Activated CD4-positive, alpha-beta memory T cell treated with anti-CD3 and anti-CD28 coated beads, Interleukin-2, amount 10 ng/mL, durations not matched to agents 7 days and 5 days (primary cell): ENCODE measurements at places on chromosomes 7 and 10. TPM values are rescaled to one million over a fixed set of nuclear protein-coding genes. Genes with fewer than 3 reads are reported as not detected.

DNA sequence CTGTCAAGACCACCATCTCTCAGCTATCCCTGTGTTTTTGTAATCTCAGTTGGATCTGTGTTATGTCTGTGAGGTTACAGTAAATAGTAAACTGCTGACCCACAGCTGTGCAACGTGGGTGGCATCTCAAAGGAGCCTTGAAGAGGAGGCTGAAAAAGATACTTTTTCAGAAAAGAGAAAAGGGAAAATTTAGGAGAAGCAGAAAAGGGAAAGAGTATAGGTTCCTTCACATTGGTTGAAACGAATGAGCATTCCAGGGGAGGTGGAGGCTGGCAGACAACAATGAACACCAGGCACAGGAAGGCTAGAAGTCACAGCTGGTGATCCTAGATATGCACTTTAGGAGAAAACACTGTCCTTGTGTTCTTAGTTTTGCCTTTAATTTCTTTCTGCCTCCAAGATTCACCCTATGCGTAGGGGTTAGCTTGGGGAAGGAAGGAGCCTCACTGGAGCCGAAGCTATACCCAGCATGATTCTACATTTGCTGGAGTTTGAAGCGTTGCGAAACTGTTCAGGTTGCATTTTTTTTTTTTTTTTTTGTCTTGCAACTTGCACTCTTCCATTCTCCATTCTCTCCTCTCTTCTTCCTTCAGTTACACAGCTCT, 18.3 kb downstream of the CPED1 start:
- no peak for DNase-seq

- peak; percentile 63 for DNase-seq
Measured at GRCh38 chr7:151085691-151086620, at the start of gene AGAP3. TSS of gene AGAP3 (plus strand) at chr7:151086475. CDS start at chr7:151086742, 267 bp downstream.

DNA sequence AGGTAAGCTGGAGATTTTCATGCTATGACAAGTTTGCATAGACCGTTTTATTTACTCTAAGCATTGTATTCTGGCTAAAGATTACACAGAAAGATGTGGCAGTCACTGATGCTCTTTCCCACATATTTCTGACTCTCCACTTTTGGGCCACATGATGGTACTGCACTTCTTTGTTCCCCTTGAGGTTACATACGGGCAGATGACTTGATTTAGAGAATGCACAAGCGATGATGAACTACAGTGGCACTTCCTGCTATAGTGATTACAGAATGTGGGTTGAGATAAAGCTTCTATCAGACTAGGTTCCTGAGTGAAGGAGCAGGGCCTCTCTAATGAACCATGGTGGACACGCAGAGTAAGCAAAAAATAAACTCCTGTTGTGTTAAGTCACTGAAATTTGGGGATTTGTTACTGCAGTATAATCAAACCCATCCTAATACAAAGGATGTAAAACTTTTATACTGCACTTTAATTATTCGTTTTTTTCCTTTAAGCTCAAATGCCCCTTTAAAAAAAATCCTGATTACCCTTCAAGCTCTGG, 177.9 kb downstream of the TAX1BP1 start:
- DNase-seq: no peak

- DNase-seq: no peak
Measured at GRCh38 chr10:90424730-90425129, 433.1 kb downstream of the HTR7 start.

- DNase-seq: no peak
Measured at GRCh38 chr7:45077579-45077978, 11.2 kb downstream of the NACAD start.

DNA sequence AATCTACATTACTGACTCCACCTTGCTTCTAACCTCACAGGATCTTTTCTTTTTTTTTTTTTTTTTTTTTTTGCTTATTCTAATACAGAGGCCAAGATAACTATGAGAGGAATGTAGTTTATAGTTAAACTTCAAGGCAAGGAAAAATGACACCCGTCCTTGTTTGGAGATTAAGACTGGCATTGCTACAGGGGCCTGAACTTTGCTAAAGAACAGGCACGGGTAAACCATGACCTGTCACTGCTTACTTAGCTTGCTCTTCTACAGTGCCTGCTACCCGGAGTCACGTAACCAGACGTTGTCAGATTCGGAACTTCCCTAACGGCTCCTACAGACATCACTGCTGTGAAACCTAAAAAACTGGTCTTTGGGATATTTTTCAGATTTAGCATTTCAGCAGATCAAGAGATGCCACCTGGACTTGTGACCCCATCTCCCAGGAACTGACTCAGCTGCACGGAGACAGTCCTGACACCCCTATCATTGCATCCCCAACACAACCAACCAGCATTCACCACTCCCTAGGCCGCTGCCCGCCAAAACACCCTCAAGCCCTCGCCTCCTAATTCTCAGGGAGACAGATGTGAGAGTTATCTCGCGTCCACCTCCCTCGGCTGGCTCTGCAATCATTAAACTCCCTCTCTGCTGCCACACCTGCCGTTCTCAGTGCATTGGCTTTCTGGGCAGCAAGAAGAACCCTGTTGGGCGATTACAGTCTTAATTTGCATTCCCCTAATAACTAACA, 27.5 kb downstream of the MAD1L1 start:
- DNase-seq: no peak

- DNase-seq: no peak
Measured at GRCh38 chr10:79586933-79587332, 23.8 kb upstream of the SFTPA1 start.

DNA sequence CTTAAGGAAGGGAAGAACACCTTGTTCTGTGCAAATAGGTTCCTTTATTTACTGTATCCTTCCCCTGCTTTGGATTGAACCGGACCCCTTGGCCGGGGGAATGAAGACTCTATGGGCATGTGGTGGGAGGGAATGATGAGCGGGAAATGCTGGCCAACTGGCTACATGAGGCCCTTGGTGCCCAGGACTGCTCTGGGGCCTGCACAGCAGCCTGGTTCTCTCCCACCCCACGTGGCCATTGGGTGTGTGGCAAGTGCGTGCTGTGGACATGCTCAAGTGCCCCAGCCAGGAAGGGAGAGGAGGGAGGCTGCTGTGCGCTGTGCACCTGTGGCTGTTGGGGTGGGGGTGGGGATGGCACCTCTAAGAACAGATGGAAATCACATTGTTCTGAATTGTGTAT, 917.0 kb upstream of the GHITM start:
- no peak for DNase-seq

GRCh38 chr10:96610817-96611216, 24.0 kb upstream of the TM9SF3 start:
- DNase-seq: peak; percentile 23

DNA sequence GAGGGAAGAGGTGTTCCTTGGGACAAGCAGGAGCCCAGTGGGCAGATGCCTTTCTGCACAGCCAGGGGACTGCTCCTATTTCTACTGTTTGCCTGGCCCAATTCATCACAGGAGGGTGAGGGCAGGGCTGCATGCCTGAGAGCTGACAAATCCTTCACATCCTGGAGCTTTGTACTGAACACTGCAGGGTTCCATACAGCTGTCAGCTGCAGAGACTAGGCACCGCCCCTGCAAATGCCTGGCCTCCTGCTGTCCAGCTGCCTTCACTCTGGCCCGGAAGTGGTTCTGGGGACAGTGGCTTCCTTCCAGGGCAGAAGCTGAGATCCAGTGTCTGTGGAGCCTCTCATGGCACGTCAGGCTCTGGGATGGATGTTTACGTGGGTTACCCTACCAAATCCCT, 470.7 kb downstream of the DNAJB6 start:
- DNase-seq: no peak

GRCh38 chr7:114628362-114628761, 213.7 kb downstream of the FOXP2 start:
- no peak for DNase-seq

DNA sequence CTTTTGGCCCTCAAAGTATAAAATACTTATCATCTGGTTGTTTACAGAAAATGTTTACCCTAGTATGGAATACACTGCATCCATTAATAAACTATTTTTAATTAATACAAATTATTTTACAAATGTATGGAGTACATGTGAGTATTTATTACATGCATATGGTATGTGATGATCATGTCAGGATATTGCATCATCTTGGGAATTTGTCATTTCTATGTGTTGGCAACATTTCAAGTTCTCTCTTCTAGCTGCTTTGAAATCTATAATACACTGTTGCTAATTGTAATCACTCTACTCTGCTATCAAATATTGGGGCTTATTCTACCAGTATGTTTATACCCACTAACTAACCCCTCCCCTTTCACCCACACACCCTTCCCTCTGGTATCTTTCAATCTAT, 103.9 kb upstream of the THSD7A start:
- no peak for DNase-seq

- DNase-seq: no peak
Measured at GRCh38 chr10:26489081-26489480, 50.9 kb downstream of the APBB1IP start.

- no peak for DNase-seq
Measured at GRCh38 chr10:47339759-47340607, 8.2 kb upstream of the RBP3 start.

GRCh38 chr7:16130111-16131110, 290.9 kb downstream of the CRPPA start:
- no peak for DNase-seq

- DNase-seq: no peak
Measured at GRCh38 chr10:112429147-112429546, 17.6 kb downstream of the ZDHHC6 start.

DNA sequence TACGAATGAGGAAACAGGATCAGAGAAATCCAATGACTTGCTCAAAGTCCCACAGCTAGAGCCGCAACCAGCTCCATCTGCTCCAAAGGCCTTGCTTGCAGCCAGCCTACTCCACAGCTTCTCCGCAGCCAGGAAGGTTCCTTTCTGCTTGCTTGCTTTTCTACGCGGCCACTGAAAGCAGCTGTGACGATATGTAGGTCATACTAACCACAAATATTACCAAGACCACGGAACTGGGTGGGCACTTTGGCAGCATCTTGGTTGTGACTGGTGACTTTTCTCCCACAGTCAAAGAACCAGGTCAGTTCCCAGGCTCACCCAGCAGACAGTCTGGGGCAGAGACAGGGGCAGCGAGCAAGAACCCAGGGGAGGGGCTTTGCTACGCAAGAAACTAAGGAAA, 86.4 kb downstream of the FAM53B start:
- DNase-seq: peak; percentile 62

GRCh38 chr10:133341983-133342382, 5.2 kb upstream of the PRAP1 start:
- no peak for DNase-seq

- no peak for DNase-seq
Measured at GRCh38 chr10:75548356-75548755, 116.9 kb downstream of the LRMDA start.

DNA sequence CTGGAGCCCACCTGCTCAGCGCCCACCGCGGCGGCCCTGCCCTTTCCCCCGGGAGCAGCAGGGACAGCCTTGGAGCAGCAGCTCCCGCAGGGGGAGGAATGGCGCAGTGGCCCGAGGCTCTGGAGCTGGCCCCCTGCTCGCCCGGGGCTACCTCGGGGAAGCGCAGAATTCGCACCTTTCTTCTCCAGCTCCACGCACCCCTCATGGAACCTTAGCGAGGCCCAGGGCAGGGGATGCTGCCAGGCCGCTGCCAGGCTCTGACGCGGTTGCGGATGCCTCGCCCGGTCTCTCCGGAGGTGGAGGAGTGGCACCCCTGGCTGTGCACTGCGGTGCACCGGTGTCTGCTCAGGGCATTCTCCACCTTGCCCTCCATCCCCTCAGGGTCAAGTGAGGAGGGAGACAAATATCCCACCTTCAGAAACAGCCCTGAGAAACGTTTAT, 84.9 kb upstream of the MKI67 start:
- no peak for DNase-seq

- no peak for DNase-seq
Measured at GRCh38 chr10:93827056-93827804, 66.5 kb upstream of the SLC35G1 start.

DNA sequence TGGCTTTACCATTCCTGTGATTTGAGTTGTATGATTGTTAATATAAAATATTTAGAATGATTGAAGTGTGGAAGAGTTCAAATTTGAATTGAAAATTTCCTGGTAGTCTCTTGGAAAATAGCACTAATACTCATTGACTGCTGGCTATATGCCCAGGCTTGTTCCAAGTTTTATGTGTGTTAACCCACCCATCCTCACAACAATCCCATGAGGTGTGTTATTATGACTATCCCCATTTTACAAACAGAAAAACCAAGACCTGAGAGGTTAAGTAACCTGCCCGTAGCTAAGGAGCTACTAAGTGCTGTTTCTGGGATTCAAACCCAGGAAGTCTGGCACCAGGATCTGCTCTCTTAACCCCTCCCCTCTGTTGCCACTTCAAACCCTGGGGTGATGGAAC, 213.9 kb downstream of the CREB5 start:
- DNase-seq: no peak

GRCh38 chr7:1124164-1124563, 35.8 kb downstream of the ZFAND2A start:
- DNase-seq: no peak

GRCh38 chr10:91038971-91039370, 118.1 kb upstream of the ANKRD1 start:
- DNase-seq: no peak

DNA sequence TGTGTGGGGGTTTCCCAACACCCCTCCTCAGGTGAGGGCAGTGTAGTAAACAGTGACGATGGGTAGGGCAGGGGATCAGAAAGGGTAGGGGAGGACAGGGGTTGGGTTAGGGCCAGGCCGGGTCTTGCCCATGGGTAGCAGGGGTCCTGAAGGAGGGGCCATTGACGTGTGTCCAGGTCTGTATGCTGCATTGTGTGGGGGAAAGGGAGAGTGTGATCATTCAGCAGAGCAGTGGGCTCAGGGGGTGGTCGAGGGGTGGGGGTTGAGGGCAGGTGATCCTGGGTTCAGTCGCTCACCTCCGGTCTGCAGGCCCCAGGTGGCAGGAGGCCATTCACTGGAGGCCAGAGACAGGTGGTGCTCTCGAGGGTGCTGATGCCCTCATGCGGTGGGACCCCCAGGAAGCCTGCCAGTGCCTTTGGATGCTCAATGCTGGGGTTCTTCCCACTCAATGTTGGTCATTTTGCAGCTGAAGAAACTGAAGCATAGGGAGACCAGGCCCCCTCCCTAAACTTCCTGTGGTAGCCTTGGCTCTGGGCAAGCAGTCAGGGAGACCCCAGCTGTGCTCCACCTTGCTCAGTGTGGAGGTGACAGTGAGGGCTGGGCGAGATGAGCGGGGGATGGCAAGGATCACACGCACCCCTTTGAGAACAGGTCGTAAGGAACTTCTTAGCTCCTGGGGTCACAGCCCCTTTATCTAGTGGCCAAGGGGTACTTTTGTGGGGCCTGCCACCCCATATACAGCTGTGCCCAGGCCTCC, 48.8 kb upstream of the CAMK2B start:
- DNase-seq: no peak

The EBLN1 gene
- not detected for total RNA-seq

The SPDYE16 gene
- total RNA-seq: 0.25 TPM

The SPDYE5 gene
- total RNA-seq: not detected

The DNAH11 gene
- total RNA-seq: 2.2 TPM

The APBB1IP gene
- total RNA-seq: 82.2 TPM

The ATP6V1F gene
- total RNA-seq: 140 TPM

The TAS2R60 gene
- not detected for total RNA-seq

The ZNF804B gene
- not detected for total RNA-seq

The CALML3 gene
- not detected for total RNA-seq

The TMEM176A gene
- total RNA-seq: not detected

The PRLHR gene
- total RNA-seq: not detected

The GRID1 gene
- not detected for total RNA-seq

The TMEM270 gene
- total RNA-seq: not detected

The KNDC1 gene
- 0.55 TPM for total RNA-seq

The KCND2 gene
- not detected for total RNA-seq

The MAGI2 gene
- 0.08 TPM for total RNA-seq
